ENCODE measurements at places on chromosomes 6 and 20.

GRCh38 chr6:38684237-38684636, 18.7 kb downstream of the GLO1 start:
- no peak for DNase-seq

DNA sequence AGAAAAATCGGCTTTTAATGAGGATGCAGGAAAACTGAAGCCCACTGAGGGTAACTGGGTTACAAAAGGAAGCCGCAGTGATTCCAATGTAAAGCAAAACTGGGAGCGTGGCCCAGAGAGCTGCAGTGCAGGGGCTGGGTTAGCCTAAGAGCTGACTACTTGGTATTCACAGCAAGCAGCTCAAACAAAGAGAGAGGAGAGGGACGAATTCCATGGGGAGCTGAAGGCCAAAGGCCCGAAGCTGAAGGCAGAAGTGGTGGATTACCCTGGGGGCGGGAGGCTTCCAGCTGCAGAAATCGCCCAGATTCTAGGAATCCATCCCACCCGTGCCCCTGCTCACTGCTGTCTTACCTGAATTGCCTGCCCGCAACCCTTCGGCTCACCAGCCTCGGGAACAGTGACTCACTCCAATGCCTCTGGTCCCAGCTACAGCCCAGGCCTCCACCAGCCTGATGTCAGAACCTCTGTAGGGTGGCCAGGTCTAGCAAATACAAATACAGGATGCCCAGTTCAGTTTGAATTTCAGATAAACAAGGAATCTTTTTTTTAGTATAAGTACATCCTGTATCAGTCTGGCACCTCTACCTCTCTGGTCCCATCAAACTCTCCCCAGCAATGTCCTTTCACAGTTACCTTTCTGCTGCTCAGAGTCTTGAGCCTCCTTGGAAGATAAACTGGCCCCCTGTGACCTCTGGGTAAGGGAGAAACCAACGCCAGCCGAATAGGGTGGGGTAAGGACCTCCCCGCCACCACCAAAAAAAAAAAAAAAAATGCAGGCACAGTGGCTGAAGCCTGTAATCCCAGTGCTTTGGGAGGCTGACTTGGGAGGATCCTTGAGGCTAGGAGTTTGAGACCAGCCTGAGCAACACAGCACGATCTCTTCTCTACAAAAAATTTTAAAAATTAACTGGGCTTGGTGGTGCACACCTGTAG, 14.6 kb upstream of the ZMYND8 start:
- no peak for DNase-seq

DNA sequence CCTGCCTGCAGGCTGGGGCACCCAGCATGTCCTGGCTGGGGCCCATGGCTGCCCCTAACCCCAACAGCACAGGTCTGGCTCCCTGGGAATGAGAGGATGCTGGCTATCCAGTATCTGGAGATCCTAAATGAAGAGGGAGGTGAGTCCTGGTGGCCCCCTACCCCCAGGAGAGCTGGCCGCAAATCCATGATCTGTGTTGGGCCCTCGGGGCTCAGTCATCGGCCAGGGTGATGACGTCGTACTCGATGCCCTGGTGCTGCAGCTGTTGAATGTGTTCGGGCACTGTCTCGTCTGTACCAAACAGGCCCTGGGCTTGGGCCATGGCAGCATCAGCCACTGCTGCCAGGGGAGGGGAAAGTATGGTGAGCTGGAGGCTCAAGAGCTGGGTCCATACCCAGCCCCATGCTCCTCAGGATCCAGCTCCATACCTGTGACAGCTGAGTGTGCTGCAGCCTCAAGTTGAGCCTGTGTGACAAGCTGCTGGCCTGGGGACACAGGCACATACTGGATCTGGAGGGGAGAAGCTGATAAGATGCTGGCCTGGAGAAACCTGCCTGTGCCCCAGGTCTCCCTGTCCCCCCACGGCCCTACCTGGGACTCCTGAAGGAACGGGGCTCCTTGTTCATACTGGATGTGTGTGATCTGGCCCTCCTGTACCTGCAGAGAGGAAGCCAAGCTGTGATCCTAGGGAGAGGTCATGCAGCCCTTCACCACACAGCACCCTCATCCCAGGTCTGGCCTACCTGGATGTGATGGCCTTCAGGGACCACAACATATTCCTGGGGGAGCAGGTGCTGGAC, 14.5 kb downstream of the PCIF1 start:
- no peak for DNase-seq

- DNase-seq = no peak
These were observed 33.1 kb upstream of the KCNB1 start for GRCh38 chr20:49515586-49515985.
